ENCODE measurements at places on chromosomes 1 and 21. TPM values are rescaled to one million over a fixed set of nuclear protein-coding genes. Genes with fewer than 3 reads are reported as not detected.

TNFRSF9 gene
- 0.16 TPM for total RNA-seq

RGS13 gene
- total RNA-seq, result 3.4 TPM

TNNT2 gene
- total RNA-seq, result 15.2 TPM

SASS6 gene
- total RNA-seq, result 8.6 TPM

KISS1 gene
- total RNA-seq, result not detected

All from urinary bladder (tissue), 4 donors.